AG20443 (cell line): ENCODE measurements at places on chromosomes 7 and 10.

GRCh38 chr10:811379-812175 is 119.9 kb downstream of the LARP4B start:
- no peak for DNase-seq

GRCh38 chr10:9229702-9230244 is 1175.3 kb downstream of the GATA3 start:
- no peak for DNase-seq

GRCh38 chr7:139992353-139993044 is 70.3 kb downstream of the PARP12 start:
- no peak for DNase-seq

DNA sequence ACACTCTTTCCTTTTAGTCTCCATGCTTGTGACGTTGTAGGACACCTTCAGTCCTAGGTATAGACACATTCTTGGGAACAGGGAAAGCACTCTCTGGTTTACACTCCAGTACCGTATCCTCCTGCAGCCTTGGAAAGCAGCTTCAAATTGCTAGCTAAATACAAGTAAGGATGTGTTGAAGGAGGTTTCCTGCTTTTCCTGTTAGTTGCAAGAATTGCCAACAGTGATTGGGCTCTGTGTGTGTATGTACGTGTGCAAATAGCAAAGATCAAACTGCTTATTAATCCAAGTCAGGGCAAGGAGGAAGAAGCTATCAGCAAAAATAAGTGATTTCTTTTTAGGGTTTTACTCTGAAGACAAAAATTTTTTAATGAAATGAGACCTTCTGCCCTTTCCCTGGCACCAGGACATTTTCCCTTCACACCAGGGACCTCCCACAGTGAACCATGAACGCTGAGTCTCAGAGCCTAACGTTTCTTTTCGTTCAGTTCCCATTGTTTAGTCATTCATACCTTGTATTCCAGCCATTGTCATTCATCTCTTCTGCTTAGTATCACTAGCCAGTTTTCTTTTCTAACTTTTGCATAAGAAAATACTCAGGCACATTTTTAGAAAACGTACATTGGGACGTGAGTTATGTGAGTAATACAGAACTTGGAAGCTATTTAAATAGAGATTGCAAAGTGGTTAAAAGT is 36.9 kb upstream of the AUTS2 start:
- no peak for DNase-seq

DNA sequence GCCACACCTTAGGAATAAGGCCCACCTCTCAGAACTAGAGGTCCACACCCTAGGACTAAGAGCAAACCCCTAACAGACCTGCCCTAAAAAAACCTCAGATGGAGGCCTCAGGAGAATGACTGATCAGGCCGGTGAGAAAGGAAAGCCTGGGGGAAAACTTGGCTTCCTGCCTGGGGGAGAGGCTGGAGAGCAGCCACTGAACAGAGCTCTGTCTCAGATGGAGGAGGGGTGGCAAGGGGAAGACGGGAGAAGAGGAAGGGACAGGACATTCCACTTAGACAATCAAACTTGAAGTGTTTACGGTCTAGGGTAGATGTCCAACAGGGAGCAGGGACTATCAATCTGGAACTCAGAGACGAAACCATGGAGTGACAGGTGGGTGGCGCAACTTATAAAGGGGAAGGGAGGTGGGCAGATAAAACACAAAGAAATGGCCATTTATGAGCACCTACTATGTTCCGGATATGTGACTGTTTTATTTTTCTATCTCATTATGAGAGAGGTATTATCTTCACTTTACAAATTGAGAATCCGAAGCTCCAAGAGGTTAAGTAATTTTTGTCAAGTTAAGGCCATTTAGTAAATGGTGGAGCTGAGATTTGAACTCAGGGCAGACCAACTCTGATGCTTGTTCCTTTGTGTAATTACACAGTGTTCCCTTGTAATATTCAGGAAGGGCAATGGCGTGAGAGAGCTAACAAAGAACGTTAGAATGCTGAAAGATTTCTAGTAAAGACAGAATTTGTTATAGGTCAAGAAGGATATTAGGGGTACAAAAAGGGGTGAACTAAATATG is 82.6 kb downstream of the DNMBP start:
- peak; percentile 58 for DNase-seq
